ENCODE measurements at places on chromosomes 3 and 15. TPM values are rescaled to one million over a fixed set of nuclear protein-coding genes. Genes with fewer than 3 reads are reported as not detected.

GRCh38 chr3:186471771-186472170 lies 72.4 kb downstream of the CRYGS start:
- H3K27me3 ChIP-seq = peaks cover 2% of the 10 kb centered on the region
- no peak overlapping the region for H3K27ac ChIP-seq
- DNase-seq = no peak
- H3K4me1 ChIP-seq = peaks cover 2% of the 10 kb centered on the region
- no peaks in the 10 kb centered on the region for H3K36me3 ChIP-seq
- no peak overlapping the region for H3K4me3 ChIP-seq

- H3K27ac ChIP-seq = no peak overlapping the region
- no peaks in the 10 kb centered on the region for H3K36me3 ChIP-seq
- peaks cover 10% of the 10 kb centered on the region for H3K4me1 ChIP-seq
- no peak for DNase-seq
Observed at GRCh38 chr15:79101866-79102581, 11.4 kb upstream of the RASGRF1 start.

- H3K36me3 ChIP-seq = no peaks in the 10 kb centered on the region
- no peak overlapping the region for H3K27ac ChIP-seq
- H3K4me1 ChIP-seq = peaks cover 6% of the 10 kb centered on the region
- H3K4me3 ChIP-seq = no peak overlapping the region
Observed at GRCh38 chr3:193744822-193745684, 152.0 kb downstream of the OPA1 start.

Gene CLDN18
- not detected for total RNA-seq

Gene IL17RE
- total RNA-seq = 0.78 TPM

Measured in activated T-helper 2 cell treated with anti-CD3 and anti-CD28 coated beads, Interferon-gamma antibody, Interleukin-2, Interleukin-4, amounts not matched to agents 10 μg/mL and 5 μg/mL and 100 μg/mL, durations not matched to agents 14 hours and 24 hours and 36 hours (primary cell).